ENCODE measurements at places on chromosomes 3 and 15.

- DNase-seq: no peak
These were observed 26.2 kb downstream of the ATOSA start for GRCh38 chr15:52652984-52653383.

DNA sequence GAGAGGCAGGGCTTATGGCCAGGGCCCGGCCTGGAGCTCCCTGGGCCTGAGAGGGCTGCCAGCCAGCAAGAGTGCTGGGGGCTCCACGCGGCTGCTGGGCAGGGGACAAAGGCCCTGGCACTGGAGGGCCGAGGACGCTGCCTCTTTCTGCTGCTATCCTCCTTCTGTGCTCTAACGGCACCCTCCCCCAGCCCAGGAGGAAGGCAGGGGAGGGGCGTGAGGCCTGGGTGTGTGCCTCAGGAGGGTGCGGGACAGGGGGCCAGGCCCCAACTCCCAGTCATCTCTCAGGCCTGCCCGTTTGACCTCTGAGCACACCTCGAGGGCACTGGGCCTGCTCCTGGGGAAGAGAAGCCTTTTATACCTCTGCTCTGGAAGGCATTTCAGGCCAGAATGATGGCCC is 115.5 kb downstream of the ADCY5 start:
- peak; percentile 72 for DNase-seq

DNA sequence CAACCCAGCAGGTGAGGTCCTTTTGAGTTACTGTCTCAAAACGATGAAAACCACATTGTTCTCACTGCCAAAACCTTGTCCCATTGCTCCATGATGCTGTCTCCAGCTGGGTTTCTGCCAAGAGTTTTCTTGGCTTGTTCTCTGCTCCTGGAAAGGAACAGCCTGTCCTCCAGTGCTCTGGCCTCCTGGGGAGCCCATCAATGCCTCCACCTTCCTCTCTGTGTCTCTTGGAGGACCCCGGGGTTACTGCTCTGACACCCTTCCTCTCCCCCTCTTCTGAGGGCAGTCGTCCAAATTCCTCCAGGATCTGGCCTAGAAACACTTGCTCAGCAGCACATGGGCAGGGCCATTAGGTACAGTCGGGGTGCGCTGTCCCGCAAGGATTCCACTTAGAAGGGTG is 63.9 kb upstream of the RGMA start:
- DNase-seq: no peak

DNA sequence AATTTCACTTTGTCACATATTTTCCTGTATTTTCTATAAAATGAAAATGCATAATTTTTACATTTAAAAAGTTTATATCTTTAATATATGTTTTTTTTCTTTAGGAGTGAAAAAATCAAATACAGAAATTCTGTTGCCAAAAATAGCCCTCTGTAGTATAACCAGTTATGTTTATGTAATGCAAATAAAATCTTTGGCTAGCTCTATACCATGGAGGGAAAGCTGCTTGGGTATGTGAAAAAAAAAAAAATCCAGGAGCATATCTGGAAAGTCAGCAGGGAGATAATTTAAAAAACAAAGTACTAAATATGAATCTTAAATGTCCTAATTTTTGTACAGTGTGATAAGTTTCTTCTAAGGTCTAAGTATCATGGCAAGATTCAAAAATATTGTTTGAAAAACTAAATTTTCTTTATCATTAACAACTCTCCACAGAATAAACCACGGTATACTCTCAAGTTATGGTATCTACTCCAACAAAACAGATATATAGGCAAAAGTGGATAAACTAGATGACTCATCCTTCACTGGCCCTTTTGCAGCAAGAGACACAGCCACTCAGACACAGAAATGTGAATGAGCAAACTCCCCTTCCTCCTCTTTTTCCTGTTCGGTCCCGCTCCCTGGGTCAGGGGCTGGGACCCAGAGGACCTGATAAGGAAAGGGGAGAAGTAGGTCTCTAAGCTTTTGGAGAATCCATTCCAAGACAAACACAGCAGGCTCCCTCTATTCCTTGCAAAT is 66.6 kb downstream of the PDZRN3 start:
- no peak for DNase-seq

DNA sequence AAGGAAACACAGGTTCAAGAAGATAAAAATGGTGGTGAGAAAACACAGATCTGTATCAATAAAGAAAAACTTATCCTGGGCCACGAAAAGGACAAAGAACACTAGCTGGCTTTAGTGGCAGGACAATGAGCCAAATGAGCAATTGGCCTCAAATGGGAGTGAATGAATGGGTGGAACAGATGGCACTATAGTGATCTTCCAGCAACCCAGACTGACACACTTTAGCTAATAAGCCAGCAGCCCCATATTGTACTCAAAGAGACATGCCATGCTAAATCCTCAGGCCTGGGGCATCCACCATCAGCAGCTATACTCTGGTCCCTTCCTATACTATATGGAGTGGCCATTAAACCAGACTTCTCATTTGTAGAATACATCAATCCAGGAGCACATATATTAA is 60.0 kb upstream of the GADL1 start:
- no peak for DNase-seq

DNA sequence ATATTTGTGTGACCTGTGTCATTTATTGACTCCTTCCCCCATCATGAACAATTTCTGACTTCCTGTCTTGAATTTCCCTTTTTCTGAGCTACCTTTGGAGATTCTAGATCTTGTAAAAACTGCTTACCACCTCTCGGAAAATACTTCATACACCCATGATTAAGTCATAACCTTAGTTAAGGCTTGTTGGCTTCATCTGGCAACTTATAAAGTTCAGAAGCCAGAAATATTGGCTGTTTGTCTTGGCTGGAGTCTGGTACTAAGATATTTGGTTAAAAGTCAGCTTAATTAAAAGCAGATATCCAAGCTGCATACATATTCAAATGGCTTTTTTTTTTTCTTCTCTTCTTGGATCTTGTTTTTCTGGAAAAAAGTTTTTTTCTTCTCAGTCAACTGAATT is 37.3 kb upstream of the B3GALNT1 start:
- no peak for DNase-seq

DNA sequence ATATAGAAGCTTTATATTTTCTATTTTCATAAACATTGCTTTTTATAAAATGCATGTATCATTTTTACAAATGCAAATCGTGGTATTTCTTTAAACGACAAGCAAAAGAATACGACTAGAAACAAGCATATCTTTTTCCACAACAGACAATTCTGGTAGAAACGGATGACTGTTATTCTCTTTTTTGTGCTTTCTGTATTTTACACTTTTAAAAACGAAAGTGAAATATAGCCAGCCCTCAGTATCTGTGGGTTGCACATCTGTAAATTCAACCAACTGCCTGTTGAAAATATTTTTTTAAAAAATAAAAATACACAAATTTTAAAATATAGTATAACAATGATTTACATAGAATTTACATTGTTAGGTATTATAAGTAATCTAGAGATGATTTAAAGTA is 61.3 kb downstream of the PRTG start:
- no peak for DNase-seq

- no peak for DNase-seq
These were observed 229.1 kb upstream of the ADAMTS9 start for GRCh38 chr3:64916937-64917336.

DNA sequence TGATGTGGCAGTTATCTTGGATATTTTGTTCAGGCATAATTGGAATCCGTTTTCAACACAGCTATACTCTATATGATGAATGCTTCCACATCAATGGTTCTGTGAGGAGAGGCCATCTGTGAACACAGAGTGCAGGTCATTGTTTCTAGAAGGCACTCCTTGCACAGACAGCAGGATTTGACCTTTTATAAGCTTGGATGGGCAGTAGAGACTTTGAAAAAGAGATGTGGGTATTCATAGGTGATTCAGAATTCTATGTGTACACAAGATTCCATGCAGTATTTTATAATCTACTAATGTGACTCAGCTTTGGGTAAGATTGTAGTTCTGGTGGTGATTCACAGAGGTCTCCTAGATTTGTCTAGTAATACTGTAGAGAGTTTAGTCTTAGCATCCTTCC is 12.5 kb downstream of the ARPP21 start:
- DNase-seq: no peak

- DNase-seq: peak; percentile 52
These were observed 21.3 kb downstream of the ITGA11 start for GRCh38 chr15:68410466-68411342.
